ENCODE measurements at places on chromosomes 16 and 17. TPM values are rescaled to one million over a fixed set of nuclear protein-coding genes. Genes with fewer than 3 reads are reported as not detected.

DNA sequence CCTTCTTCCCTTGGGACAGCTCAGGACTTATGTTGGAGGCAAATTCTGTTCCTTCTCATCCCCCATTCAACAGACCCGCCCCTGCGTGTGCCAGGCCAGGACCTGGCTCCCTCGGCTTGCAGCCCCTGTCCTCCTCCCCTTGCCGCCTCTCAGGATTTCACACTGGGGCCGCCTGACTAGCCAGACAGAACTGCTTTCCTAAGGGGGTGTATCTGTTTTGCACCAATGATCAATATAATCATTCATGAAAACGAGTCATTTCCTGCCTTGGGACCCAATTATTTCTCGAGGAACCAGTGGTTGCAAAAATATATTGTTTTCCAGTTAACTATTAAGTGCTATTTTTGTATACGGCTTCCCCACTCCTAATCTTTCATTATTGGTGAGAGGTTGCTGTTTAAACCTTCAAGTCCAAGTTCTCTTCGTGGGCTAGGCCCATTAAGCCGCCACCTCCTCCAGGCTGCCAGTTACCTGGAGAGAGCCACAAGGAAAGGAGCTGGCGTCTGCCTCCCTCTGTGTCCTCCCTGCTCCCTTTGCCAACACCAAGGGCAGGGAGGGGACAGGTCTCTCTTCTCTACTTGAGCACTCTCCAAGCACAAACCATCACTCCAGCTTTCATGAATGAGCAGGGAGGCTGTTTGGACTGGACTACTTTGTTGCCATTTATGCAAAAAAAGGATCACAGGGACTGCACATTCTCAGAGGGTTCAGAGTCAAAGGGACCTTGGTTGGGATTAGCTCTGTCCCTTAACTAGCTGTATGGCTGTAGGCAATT lies 8.9 kb downstream of the DCAKD start:
- no peak for DNase-seq

PRAC2 gene
- not detected for total RNA-seq

ZNF830 gene
- total RNA-seq = 10.8 TPM

- DNase-seq = no peak
Observed at GRCh38 chr17:35555691-35556090, 4.9 kb downstream of the SLFN14 start.

- no peak for DNase-seq
Observed at GRCh38 chr17:78753316-78754250, 28.5 kb downstream of the CYTH1 start.

GRCh38 chr16:79563921-79564320 lies 36.6 kb downstream of the MAF start:
- no peak for DNase-seq
